ENCODE measurements at places on chromosomes 13 and 19. TPM values are rescaled to one million over a fixed set of nuclear protein-coding genes. Genes with fewer than 3 reads are reported as not detected.

DNA sequence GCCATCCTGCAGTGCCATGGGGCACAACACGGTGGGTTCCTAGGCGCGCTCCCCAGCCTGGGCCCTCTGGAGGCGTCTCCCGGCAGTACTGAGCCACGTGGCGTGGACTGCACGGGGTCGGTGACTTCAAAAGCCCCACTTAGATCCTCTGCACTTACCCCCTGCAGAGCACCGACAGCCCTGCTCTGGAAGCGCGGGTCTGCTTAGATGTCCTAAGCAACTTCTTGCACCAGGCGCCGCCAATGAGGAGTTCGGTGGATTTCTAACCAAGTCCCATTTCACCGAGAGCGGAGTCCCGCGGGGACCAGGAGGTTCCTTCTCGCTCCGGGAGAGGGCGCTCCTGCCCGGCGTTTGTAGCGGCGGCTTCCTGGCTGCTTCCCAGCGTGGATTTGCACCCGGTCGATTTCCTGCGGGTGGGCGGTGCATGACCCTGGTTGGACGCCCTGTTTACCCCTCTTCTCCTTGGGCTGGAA lies 25.2 kb upstream of the ZNF845 start:
- H3K27me3 ChIP-seq, result no peaks in the 10 kb centered on the region
- no peaks in the 10 kb centered on the region for H3K36me3 ChIP-seq
- no peak overlapping the region for H3K27ac ChIP-seq
- DNase-seq, result no peak

DNA sequence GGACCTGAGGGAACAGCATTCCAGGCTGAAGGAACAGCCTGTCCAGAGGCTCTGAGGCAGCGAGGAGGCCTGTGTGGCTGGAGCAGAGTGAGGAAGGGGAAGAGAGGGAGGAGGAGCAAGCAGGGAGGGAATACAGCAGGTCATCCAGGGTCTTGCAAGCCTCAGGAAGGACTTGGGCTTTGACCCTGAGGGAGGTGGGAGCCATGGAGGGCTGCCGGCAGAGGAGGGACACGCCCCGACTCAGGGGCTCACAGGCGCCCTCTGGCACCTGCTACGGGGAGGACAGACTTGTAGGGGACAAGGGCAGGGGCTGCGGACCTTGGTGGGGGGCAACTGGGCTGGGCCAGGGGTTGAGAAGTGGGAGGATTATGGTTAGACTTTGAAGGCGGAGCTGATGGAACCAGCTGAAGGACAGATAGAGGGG lies 4.7 kb downstream of the TINCR start:
- no peak for DNase-seq
- no peaks in the 10 kb centered on the region for H3K36me3 ChIP-seq
- H3K4me1 ChIP-seq, result no peaks in the 10 kb centered on the region
- H3K27me3 ChIP-seq, result peaks cover 33% of the 10 kb centered on the region
- no peak overlapping the region for H3K4me3 ChIP-seq
- H3K27ac ChIP-seq, result no peak overlapping the region

IQCN gene
- 0.22 TPM for total RNA-seq

- no peaks in the 10 kb centered on the region for H3K27me3 ChIP-seq
- H3K36me3 ChIP-seq, result peaks cover 4% of the 10 kb centered on the region
- H3K4me3 ChIP-seq, result peak overlapping the region; percentile 22
Observed at GRCh38 chr13:110233181-110233950, 73.6 kb downstream of the COL4A1 start.

DNA sequence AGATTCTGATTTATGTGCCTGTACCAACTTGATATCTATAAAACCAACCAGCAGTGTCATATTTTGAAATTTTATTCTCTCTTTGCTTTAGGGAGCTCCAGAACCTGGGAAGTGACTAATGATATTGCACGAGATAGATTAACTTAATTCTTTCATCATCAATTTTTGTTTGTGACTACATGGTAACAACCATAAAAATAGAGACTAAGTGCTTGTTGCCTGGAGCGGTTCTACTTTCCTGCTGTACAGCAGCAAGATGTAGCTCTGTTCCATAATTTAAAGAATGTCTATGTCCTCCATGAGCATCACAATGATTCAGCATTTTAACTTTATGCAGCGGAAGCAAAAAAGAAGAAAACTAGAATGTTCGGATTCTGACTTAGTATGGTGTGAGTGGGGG lies 275.6 kb downstream of the KLF5 start:
- no peak overlapping the region for H3K27ac ChIP-seq
- no peak for DNase-seq
- no peak overlapping the region for H3K4me3 ChIP-seq
- no peaks in the 10 kb centered on the region for H3K36me3 ChIP-seq
- H3K27me3 ChIP-seq, result no peaks in the 10 kb centered on the region

DNA sequence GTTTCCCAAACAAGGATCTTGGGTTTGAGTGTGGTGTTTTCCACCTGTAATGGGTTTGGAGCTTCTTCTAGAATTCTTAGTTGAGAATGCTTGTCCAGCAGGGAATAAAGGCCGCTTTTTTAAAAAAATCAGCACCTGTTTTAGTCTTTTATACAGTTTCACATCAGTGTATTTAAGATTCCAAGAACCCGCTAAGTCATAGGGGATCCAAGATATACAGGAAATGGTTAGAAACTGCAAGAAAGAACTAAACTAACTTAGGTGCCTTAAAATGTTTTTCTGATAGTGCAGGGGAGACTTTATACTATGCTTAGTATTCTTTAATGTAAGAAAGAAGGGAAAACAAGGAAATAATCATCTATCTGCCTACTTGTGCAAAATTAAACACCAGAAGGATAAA lies 74.7 kb downstream of the C13orf42 start:
- H3K27me3 ChIP-seq, result no peaks in the 10 kb centered on the region
- no peak for DNase-seq
- H3K4me3 ChIP-seq, result no peak overlapping the region

- DNase-seq, result no peak
- H3K27ac ChIP-seq, result 0 out of 2 replicates have a peak overlapping the region, but pooled peaks have one; percentile 12
- peaks cover 5% of the 10 kb centered on the region for H3K4me1 ChIP-seq
- H3K36me3 ChIP-seq, result no peaks in the 10 kb centered on the region
- no peaks in the 10 kb centered on the region for H3K27me3 ChIP-seq
- H3K4me3 ChIP-seq, result no peak overlapping the region
Observed at GRCh38 chr13:107765724-107766401, 449.5 kb downstream of the LIG4 start.

DNA sequence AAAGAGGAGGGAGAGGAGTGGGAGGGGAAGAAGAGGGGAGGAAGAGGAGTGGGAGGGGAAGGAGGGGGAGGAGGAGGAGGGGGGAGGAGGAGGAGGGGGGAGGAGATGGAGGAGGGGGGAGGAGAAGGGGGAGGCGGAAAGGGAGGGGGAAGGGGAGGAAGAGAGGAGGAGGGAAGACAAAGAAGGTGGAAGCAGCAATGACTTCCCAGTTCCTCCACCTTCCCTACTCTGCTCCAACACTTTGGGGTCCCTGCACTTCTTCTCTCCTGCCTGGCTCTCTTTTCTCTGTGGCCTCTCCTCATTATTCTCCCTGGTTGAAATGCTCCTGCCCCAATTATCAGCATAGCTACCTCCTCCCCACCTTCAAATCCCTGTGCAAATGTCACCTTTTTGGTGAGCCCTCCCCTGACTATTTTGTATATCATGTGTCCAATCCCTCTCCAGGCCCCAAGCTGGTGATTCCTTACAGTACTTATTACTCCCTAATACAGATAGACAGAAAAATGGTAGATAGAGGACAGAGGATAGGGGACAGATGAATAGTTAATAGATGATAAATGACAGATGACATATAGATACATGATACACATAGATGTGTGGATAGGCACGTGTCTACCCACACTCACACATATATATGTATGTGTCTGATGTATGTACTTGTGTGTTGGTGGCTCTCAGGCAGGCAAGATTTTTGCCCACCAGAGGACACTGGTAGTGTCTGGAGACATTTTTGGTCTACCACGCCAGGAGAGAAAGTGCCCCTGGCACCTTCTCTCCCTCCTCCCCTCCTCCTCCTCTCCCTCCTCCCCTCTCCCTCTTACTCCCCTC lies 25.2 kb downstream of the NLRP9 start:
- no peak for DNase-seq
- no peaks in the 10 kb centered on the region for H3K4me1 ChIP-seq
- H3K36me3 ChIP-seq, result no peaks in the 10 kb centered on the region
- no peak overlapping the region for H3K4me3 ChIP-seq

TMEM255B gene
- 2.7 TPM for total RNA-seq

GRCh38 chr19:56720281-56720680 lies 48.7 kb upstream of the ZNF835 start:
- H3K36me3 ChIP-seq, result no peaks in the 10 kb centered on the region
- H3K27me3 ChIP-seq, result no peaks in the 10 kb centered on the region
- no peaks in the 10 kb centered on the region for H3K4me1 ChIP-seq
- no peak overlapping the region for H3K4me3 ChIP-seq
- H3K27ac ChIP-seq, result no peak overlapping the region

RASIP1 gene
- total RNA-seq, result 0.53 TPM

ADAMTSL5 gene
- total RNA-seq, result 4.0 TPM

ZNF296 gene
- total RNA-seq, result not detected

GRCh38 chr19:13104360-13104847 lies 1.7 kb upstream of the LYL1 start:
- no peak for DNase-seq
- H3K4me3 ChIP-seq, result no peak overlapping the region
- no peak overlapping the region for H3K27ac ChIP-seq

DNA sequence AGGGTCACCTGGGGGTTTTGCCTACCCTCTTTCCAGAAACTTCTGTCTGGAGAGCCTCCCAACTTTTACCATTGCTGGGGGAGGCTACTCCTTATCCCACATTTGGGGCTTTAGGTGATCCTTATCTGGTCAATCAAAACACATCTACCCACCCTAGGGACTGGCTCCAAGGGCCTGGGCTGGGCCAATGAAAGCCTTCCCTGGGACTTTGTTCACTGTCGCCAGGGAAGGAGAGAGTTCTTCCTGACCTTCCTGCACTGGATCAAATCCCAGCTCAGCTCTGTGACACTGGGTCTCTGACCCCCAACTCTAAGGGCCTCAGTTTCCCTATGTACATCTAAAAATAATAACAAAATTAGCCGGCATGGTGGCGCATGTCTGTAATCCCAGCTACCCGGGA lies 11.1 kb downstream of the DOCK6 start:
- no peaks in the 10 kb centered on the region for H3K27me3 ChIP-seq
- H3K4me3 ChIP-seq, result no peak overlapping the region
- DNase-seq, result no peak
- H3K27ac ChIP-seq, result no peak overlapping the region
- peaks cover 27% of the 10 kb centered on the region for H3K36me3 ChIP-seq

DLEU7 gene
- not detected for total RNA-seq

PTPRH gene
- total RNA-seq, result 2.0 TPM

Data from SJSA1 (cell line).